ENCODE measurements at places on chromosomes 1 and 21.

GRCh38 chr1:66330722-66331141 lies 203.2 kb upstream of the SGIP1 start:
- no peak for DNase-seq

- DNase-seq = no peak
Observed at GRCh38 chr1:64650411-64650810, 94.5 kb upstream of the RAVER2 start.

GRCh38 chr1:115222616-115223402 lies 115.2 kb downstream of the NGF start:
- DNase-seq = no peak

DNA sequence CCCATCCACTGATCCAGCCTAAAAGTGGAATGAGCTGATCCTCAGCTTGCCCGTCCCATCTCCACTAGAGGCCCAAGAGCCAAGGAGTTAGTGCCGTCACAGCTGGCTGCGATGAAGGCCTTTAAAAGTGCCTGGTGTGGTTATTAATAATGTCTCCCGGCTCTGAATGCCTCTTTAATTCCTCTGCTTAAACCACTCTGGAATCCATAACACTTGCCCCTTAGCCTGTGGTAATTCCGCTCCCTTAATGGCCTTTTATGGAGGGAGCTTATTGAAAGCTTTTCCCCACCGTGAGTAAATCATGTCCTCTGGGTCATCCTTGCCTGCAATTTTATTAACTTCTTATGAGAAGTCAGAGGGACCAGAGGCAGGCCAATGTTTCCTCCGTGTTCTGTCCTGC lies 55.4 kb downstream of the UBIAD1 start:
- no peak for DNase-seq

DNA sequence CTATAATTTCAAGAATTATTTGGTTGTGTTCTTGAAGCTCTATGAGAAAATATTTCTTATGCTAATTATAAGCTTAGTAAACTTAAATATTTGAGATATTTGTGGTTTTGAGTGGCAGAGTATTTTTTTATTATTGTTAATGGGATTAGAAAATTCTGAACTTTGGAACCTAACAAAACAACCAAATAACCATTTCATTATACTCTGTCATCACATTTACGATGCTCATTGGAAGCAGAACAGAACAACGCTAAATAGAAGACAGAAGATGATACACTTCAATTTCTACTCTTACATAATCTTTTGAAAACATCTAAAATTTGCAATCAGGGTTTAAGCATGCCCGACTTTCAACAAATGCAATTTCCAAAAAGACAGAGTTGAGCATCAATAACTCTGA lies 270.2 kb downstream of the PTPRC start:
- DNase-seq = no peak

- DNase-seq = no peak
Observed at GRCh38 chr1:240098534-240098933, 6.9 kb downstream of the FMN2 start.

DNA sequence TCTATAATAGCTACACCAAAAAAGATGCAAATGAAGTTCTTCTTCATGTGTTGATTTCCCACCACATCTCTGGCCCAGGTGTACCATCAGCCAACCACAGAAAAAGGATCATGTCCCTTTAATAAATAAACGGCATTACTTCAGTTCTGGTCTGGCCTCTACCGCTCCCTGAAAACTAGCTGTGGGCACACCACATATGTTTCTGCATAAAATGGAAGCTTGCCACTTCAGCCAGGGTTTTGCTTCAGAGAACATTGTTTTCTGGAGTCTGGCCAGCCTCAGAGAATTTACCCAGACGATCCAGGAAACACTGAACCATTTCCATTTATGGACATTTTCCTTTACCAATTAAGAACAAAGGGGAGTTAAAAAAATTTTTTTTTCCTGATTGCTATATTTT lies 5.8 kb upstream of the LAMC2 start:
- DNase-seq = no peak

DNA sequence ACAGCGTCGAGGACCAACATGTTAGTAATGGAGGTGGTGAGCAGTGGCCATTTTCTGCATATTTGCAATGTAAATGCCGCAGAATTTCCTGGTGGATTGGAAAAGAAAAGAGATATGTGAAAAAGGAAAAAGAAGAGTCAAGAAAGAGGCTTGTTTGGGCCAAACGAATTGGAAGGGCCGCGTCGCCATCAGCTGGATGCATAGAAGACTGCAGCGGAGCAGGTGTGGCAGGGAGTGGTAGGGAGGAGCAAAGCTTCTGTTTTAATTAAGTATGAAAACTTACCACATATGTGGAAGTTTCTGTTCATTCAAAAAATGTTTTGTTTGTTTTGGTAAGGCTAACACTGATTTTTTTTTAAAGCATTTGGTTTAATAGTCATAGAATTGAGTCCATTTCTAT lies 690.7 kb downstream of the NCAM2 start:
- DNase-seq = no peak

GRCh38 chr1:28067523-28068090 lies 20.8 kb downstream of the EYA3 start:
- DNase-seq = no peak

DNA sequence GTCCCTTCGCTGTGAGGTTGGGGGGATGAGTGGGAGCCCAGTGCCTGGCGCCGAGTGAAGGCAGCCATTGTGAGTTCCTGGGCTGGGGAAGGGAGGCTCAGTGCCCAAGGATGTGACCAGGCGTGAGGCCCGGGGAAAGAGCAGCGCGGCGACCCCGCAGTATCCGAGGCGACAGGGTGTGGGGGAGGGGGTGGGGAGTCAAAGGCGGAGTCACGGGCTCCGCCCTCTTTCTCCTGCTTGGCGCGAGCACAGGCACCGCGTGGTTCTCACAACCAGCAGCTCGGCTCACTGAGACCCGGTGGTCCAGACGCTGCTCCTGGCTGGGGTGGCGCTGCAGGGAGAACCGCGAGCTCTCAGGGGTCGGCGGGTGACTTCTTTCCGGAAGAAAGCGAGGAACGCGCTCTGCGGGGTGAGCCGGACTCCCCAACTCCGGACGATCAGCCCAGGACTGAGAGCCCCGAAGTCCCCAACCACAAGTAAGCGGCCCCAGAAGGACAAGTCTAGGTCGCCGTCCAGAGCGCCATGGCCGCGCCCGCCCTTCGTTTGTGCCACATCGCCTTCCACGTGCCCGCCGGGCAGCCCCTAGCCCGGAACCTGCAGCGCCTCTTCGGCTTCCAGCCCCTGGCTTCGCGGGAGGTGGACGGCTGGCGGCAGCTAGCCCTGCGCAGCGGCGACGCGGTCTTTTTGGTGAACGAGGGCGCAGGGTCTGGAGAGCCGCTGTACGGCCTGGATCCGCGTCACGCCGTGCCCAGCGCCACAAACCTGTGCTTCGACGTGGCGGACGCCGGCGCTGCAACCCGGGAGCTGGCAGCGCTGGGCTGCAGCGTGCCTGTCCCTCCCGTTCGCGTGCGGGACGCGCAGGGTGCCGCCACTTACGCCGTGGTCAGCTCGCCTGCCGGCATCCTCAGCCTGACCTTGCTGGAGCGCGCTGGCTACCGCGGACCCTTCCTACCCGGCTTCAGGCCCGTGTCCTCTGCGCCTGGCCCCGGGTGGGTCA lies at the start of gene HPDL:
Gene HPDL (plus strand): TSS at position 269 of the 997 bp plus-strand sequence. CDS start 254 bp downstream, at position 523.
- DNase-seq = peak; percentile 35

DNA sequence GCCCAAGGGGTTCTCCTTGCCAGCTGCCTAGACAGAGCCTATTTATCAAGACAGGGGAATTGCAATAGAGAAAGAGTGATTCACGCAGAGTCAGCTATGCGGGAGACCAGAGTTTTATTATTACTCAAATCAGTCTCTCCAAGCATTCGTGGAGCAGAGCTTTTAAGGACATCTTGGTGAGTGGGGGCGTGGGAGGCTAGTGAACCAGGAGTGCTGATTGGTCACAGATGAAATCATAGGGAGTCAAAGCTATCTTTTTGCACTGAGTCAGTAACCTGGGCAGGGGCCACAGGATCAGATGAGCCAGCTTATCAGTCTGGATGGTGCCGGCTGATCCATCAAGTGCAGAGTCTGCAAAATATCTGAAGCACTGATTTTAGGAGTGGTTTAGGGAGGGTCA lies 64.8 kb upstream of the MRPS6 start:
- no peak for DNase-seq

DNA sequence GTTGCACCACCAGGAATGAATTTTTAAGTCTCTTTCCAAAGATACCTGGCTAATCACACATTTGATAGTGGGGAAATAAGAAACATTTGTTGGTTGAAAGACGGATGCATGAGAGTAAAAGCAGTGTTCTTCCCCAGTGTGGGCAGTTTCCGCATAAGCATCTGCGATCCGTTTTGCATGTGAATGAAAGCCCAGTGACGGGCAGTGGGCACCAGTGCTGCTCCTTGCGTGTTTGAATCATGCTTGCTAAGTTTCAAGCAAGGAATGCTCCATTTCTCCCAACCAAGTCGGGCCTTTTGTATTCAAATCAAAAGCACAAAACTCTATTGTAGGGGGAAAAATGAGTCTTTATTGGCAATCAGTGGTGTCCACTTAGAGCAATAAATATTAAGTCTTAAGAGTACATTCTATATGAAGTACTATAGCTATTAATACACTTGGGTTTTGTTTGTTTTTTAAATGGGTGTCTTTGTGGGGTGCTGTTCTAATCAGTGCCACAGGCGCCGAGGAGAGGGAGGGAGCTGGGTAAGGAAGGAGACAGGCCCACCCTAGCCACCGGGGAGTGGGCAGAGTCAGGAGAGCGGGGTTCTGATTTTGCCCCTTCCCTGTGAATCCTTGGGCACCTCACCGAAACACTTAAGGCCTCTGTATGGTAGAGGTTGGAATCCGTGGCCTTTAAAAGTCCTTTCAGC lies 750 bp upstream of the PTGFRN start:
- no peak for DNase-seq

- no peak for DNase-seq
Observed at GRCh38 chr21:35724156-35724555, 336.2 kb downstream of the SETD4 start.

- no peak for DNase-seq
Observed at GRCh38 chr1:91821126-91821868, 64.7 kb downstream of the TGFBR3 start.

DNA sequence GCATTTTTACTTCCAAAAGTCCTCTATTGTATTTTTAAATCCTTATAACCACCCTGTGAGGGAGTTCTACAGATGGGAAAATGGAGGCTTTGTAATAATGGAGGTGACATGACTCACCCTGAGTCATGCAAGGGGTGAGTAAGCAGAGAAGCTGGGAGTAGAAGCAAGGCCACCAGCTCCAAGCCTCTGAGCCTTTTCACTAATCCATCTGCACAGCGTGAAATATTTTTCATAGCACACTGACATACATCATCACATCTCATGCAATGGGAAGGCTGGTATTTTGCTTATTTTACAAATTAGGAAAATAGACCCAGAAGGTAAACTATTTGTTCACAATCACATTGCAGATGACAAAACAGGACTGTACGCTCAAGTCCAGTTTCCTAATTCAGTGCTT lies 96.9 kb downstream of the KCNH1 start:
- DNase-seq = no peak

GRCh38 chr1:107473065-107473464 lies 332.2 kb downstream of the NTNG1 start:
- DNase-seq = no peak

- DNase-seq = no peak
Observed at GRCh38 chr1:228542981-228543380, 55.8 kb downstream of the RNF187 start.

GRCh38 chr1:201911826-201912571 lies 23.3 kb downstream of the SHISA4 start:
- no peak for DNase-seq

DNA sequence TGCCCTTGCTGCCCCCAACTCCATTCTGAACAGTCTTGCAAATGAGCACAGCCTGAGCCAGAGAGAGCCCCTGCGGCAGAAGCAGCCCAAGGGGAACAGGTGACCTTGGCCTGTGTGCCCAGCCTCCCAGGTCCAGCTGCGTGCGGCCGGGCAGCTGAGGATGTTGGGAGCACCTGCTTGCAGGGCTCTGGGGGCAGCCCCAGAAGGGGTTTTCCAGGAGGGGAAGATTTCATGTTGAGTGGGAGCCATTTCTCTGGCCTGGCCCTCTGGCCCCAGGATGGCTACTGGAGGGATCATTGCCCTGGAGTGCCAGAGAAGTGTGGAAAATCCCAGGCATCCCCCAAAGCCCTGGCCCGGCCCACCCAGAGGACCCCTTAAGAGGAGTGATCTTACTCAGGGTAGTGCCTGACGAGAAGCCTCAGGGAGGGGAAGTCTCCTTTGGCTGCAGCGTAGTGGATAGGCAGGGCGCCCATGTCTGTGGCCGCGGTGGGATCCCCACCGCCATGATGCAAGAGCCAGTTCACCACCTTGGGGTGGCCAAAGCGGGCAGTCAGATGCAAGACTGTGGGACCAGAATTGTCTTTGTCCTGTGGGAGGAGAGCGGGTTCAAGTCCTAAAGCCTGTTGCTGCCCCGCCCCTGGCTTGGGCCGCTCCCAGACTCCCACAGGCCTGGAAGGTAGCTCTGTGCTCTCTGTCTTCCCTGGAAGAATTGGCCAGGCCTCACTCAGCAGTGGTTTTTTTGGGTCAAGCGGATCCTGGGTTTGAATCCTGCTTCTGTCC lies 20.6 kb upstream of the RNU1-4 start:
- no peak for DNase-seq

DNA sequence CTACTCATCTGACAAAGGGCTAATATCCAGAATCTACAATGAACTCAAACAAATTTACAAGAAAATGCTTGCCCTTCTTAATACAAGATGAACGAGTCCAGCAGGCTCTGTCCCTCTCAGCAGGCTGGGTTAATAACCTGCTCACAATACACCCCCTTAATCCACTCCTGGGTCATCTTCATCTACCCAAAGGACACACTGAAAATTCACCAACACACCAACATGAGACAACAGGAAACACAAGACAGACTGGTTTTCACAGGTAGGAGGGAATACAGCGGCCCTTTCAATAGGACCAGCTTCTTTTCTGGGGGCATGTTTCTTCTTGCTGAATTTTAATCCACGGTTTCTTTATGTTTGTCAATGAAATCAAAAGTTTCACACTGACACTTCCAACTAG lies 44.6 kb downstream of the SUSD4 start:
- peak; percentile 34 for DNase-seq

DNA sequence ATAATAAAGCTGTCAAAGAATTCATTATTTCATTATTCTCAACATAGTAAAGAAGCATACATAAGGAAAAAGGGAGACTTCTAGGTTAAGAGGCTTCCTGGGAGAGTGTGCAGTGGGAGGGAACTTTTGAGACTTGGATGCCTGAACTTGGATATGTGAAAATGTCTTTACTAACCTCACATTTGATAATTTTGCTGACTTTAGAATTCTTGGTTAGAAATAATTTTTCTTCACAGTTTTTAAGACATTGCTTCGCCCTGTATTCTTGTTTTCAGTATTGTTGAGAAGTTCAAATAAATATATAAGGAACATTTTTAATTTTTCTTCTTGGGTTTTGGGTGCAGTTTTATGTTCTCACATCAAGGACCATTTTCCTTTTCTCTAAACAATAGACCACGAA lies 40.0 kb downstream of the GPSM2 start:
- no peak for DNase-seq

DNA sequence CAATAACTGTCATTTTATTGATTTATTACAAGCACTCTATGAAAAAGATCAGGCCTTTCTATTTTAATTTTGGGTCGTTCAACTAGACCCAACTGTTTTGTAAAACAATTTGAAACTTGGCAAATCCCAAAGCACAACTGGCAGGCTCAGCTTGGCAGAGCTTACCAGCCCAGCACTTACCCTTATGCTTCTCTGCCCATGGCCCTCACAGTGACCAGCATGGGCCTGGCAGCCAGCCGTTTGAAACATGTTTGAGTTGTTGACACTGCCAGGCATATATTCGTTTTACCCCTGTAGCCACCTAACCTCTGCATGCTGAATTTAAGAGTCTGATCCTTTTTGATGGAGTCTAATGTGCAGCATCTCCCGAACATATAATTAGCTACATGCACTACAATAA lies 796.7 kb upstream of the ADGRL2 start:
- DNase-seq = no peak

GRCh38 chr1:21050031-21050430 lies 126.7 kb downstream of the EIF4G3 start:
- DNase-seq = no peak
